T follicular helper cell (primary cell): ENCODE measurements at places on chromosomes 6 and 20.

- DNase-seq: no peak
Measured at GRCh38 chr6:108651340-108652227, 90.9 kb downstream of the FOXO3 start.

DNA sequence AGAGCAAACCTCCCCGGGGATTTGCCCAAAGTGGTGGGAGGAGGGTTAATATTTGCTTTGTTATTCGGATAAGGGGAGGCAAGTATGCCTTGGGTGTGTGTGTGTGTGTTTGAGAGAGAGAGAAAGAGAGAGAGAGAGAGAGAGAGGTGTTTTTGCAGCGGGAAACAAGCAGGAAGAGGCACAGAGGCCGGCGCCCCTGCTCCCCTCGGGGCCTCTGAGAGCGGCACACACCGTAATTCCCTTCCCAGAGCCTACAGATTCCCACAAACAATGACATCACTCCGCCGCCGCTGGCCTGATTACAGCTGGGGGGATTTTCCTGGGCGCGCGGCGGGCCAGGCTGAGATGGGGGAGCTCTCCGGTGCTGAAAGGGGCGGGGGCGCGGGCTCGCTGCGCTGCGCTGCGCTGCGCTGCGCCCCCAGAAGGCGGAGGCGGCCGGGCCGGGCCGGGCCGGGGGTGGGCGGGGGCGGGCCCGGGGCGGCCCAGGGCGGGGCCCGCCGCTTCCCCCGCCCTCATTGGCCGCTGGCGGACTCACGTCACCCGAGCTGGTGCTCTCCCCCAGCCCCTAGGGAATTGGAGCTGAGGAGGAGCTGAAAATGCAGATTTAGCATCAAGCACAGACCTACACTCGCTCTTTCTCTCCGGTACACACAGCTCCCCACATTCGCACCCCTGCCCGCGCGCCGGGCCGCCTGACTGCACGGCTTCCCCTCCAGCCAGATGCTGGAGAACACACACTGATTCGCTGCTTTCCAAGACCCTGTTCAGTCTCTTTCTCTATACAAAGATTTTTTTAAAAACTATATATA, at the start of gene PCSK2:
Gene PCSK2, plus strand, starts transcription at position 631 of the 809 bp plus-strand sequence. CDS start 266 bp downstream, outside the sequence.
- DNase-seq: no peak

GRCh38 chr6:17881085-17881858, 106.2 kb downstream of the KIF13A start:
- DNase-seq: no peak

DNA sequence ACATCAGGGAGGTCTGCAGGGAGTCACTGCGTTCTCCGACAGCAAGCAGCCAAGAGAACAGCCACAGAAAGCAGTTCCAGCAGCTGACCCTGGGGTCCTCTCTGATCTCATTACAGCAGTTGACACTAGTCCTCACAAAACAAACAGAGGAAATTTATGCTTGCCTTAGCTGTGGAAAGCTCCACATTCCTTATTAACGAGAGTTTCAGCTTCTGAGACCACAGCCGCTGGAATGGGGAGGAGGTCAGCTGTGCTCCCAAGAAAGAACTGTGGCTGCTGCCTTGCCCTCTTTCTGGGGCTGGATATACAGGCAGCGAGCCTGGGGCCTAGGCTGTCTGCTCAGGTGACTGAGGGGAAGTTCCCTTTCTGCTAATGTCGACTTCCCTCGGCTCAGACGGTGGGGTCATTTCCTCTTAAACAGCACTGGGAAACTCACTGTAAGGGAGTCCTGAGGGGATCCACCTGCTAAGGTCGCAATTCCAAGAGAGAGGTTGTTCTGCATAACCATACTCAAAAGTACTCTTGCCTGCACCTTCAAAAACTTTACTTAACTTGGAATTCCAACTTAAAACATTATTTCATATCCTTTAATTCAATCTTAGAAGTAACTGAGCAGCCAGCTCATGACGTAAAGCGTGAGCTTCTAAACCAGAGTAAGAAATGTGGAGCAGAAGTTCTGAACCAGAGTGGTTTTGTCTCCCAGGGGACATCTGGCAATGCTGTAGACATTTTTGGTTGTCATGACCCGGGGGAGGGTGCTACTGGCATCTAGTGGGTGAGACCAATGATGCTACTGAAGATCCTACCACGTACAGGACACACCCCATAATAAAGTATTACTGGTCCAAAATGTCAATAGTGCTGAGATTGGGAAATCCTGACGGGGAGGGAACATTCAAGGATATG, 80.3 kb downstream of the BACH2 start:
- peak; percentile 21 for DNase-seq

- DNase-seq: no peak
Measured at GRCh38 chr20:1938464-1939269, 43.5 kb downstream of the SIRPA start.

DNA sequence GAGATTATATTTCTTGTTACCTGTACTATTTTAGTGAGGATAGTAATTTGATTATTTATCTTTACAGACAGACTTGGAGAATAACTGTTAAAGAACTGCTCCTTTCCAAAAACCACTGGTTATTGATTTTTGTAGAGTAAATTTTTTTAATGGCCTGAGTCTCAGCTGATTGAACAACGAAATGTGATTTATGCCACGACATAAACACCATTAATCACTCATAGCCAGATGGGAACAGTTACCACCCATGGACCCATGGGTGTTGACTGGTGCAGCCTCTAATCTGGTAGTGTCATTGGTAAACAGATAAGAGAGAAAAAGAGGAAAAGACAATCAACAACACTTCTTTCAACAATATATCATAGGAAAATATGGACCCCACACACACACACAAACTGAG, 101.4 kb upstream of the BEND6 start:
- DNase-seq: no peak

GRCh38 chr6:25346064-25346463, 66.9 kb downstream of the CARMIL1 start:
- no peak for DNase-seq

GRCh38 chr6:134663356-134663755, 286.5 kb downstream of the ALDH8A1 start:
- no peak for DNase-seq

DNA sequence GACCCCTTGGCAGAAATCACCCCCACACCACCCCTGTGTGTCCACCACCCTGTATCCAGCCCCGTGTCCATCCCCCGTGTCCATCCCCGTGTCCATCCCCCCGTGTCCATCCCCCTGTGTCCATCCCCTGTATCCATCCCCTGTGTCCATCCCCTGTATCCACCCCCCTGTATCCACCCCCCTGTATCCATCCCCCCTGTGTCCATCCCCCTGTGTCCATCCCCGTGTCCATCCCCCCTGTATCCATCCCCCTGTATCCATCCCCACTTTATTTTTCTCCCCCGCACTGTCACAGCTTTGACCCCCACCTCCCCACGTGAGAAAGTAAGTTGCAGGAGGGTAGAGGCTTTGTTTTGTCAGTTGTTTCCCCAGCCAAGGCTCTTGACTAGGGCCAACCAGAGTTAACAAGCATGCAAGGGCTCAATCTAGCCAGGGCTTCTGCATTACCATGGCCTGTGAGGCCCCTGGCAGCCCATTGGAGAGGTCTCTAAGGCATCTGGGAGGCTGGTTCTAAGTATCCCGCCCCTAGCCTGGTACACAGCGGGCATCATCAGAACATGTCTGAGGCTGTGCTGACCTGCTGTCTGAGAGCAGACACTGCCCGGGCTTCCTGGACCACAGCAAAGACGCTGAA, 18.1 kb upstream of the SIRPA start:
- no peak for DNase-seq

- DNase-seq: no peak
Measured at GRCh38 chr20:35726842-35727711, 15.0 kb downstream of the RBM39 start.

GRCh38 chr20:13404293-13404692, 183.2 kb downstream of the ISM1 start:
- DNase-seq: no peak

DNA sequence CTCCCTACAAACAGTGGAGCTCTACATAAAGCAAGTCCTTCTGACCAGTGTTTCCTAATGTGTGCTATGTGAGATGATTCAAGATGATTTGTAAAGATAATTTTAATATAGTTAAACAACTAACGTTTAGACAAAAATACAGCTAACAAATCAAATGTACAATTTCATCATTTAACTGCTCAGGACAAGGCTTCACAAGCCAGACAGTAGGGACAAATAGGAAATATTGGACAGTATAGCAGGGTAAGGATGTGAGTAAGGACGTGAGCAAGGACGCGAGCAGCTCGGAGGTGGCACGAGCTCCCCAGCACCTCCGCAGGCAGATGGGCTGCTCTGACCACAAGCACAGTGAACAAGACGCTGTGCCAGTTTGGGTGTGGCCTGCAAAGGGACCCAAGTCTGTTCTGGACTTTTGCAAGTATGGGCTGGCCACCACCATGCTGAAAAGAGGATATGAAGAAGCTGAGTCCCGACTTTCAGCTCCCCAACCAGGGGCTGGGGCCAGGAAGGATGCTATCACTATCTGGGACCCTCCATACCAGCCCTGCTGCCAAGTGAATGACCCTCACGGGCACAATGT, 14.5 kb downstream of the DIDO1 start:
- DNase-seq: no peak

DNA sequence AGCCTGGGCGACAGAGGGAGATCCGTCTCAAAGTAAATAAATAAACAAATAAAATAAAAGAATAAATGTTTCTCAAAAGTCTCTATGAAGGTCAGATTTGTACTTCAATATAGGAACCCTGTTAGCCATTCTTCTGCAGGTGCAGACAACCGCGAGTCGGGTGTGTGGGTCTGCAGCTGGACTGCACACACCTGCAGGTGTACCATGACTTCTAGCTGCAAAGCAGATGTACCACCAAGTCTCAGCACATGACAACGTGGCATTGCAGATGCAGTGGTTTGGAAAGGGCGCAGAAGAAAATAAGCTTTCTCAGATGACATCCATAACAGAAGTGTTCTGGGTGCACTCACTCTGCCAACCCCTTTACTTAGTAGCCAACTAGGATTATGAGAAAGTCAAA, 239.7 kb downstream of the ATXN1 start:
- DNase-seq: no peak
